Cerebellar cortex (tissue), 1 donor: ENCODE measurements at places on chromosomes 16 and 17.

DNA sequence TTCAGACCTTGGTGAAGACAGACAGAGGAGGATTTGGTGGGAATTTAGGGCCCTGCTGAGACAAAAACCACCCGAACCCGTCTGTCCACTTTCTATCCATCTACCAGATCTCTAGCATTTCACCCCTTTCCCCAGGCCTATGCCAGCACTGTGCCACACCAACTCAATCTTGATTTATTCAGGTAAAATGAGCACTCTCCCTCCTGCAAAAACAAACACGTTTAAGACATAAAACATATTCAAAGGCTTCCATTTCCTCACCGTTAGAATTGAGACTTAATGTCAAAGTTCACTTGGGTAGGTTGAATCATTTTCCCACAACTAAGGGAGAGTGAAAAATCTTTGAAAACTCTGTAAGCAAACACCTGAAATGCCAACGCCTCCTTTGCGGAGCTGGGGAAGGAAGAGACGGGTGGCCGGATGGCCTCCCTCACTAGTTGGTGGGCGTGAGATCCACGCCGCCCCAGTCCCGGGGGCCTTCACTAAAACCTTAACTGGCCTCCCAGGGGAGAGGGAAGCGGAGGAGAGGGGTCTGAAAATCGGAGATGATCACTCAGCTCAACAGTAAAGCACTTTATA is 862 bp downstream of the DCAKD start:
- peak; percentile 31 for DNase-seq

GRCh38 chr17:17564896-17565295 is 26.6 kb downstream of the PEMT start:
- no peak for DNase-seq

DNA sequence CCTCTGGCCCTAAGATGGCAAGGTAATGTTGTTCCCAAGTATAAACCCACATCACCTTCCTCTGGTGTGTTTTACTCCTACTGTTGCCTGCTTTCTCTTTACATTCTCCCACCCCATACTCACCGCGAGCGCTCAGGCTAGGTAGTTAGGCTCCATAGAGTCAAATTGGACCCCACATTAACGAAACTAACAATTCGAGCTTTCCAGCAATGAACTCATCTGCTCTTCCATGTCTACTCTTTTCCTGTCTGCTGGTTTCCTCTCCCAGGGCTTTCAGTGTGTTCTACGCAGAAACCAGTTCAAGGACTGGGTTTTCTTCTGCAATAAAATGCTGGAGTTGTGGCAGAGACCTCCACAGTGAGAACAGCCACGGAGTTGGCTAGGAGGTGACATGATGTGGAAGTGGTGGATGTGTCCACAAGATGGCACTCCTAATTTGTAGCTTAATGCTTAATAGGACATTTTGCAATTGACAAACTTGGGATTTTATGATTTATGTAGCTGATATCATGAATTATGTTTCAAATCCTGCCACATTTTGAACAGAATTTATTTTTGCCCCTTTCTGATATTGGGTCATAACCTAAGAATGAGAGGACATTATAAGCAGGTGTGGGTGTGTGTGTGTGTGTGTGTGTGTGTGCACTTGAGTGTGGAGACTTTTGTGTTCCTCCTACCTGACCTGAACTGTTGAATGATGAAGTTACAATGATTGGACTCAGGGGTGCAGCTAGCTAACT is 2.2 kb upstream of the UQCRC2 start:
- DNase-seq, result peak; percentile 34

GRCh38 chr17:42159796-42160530 is 5.2 kb upstream of the RAB5C start:
- no peak for DNase-seq

DNA sequence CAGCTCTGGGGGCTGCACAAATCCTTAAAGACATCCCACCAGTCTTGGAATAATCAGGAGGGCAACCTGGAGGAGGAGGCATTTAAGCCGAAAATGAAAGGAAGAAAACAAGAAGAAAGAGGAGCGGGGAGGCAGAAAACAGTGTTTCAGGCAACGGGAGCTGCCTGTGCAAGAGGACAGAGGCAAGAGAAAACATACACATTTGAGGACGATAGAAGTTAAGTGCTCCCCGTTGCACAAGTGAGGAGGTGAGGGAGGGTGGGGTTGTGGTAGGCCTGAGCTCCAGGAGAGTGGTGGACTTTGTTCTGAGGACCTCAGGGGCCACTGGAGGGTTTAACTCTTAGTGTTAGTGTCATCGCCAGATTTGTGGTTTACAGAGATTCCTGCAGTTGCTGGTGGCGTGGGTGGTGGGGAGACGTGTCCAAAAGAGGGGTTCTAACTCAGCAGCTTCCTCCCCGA is 27.6 kb upstream of the CIBAR2 start:
- no peak for DNase-seq

DNA sequence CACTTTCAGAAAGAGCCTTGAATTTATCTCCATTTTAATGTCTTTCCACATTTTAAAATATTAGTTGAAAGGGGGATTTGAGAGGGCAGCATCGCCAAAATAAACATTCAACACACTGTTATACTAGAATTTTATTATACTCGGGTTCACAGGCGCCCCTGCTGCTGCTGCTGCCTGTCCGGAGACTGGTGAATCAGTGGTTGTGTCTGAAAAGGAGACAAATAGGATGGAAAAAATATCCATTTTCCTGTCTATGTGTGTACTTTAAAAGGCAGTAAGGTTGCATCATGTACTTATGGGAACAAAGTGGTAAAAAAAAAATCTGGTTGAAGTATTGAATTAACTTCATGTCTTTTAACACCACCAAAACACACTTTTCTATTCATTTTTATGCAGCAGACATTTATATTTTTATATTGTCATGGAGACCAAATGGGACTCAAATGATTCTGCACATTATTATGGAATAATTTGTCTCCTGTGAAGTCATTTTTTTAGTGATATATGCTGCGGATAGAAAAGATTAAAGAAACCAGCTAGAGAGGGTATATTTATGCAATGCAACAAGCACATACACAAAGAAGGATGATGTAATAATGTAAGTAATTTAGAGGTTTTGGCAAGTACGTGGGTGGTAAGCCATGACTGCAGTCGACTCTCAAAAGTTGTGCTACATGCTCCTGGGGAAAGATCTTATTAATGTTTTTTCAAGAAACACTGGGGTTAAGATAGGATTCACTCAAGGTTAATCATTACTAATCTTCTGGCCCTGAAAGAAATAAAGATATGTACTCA is 759.0 kb upstream of the SOX9 start:
- no peak for DNase-seq

DNA sequence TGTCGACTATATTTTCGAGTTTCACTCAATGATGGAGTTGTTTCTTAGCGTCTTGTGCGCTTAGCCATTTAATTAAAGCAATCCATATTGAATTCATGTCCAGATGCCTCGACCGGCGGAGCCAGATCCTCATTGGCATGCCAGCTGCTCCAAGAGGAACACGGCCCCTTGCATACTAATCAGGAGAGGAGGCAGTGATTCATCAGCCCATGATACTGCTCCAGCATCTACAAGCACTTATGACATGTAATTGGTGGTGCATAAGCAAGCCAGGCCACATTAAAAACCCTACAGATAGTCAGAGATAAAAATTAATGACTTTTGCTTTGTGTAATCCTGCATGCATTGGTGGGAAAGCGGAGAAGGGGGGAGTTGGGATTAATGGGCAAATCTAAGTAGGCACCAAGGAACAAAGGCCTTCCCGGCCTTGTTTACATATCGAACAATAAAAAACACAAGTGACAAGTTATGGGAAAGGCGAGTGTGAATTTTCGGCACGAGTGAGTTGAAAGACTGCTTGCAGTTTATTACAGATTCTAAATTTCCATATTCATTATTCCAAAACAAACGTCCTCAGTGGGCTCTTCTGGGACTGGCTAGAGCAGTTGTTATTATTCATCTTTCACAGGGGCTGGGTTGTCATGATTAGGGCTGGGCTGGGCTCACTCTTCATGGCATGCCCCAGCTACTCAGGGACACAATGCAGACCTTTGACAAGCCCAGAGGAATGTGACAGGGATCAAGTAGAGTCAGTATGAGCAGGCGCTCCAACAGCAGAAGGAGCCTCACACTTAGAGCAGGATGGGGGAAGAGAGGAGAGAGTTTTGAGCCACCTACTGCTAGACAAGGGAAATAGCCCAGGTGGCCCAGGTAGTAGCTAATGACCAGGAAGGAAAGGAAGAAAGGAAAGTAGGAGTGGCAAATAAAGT is 281.7 kb upstream of the ZFHX3 start:
- no peak for DNase-seq

DNA sequence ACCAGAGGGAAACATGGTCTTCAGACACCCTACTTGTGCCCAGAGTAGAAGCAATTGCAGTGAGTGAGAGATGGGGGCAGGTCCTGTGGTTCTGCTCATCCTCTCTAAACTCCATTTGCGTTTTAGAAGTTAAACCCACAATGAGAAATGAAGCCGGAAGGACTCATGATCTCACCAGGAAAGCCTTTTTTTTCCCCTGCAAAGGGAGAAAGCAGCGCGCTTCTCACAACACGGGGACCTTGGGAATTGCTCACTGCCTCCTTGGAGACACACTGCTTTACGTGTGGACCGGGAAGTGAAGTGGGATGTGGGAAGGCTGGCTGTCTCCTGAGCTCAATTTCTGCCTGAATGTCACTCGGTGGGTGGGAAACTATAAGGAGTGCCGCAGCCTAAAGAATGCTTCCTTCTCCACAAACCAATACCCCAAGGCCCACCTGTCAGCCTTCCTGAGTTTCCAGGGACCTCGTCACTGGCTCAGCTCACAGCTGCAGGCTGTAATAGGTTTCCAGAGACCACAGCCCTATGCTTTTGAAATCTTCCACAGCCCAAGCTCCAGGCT is 365.4 kb downstream of the XYLT1 start:
- no peak for DNase-seq

GRCh38 chr16:22206842-22207714 is 1.0 kb downstream of the EEF2K start:
- DNase-seq, result peak; percentile 68

DNA sequence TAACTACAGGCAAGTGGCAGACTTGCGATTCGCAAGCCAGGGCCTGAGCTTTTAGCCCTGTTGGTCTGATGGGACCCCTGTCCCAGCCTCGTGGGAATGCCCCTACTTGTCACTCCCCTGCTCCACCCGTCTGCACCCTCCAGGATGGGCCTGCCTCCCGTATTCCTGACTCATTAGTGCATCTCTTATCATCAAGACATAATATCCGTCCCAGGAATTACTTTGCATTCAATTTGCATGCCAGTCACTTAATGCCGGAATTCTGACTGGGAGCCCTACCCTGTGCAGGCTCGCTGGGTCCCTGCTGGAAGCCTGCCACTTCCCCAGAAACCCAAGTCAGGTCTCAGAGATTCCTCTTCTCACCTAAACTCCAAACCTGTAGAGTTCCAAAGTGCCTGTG is 3.3 kb downstream of the PRSS53 start:
- DNase-seq, result no peak

DNA sequence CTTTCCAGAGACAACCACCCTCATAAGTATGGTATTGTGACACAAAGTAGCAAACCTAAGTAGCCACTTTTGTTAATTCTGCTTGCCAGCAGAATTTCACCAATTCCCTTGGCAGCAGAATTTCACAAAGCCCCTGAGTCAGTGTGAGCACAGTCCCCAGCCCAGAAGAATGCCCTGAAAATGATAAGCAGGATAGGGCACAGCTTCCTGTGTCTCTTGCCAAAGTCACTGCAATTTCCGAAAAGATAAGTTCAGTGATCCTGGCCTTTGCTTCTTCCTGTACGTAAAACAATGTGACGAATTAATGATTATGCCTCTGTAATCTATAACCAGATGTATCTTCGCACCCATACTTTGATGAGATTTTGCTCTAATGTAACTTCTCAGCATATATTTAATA is 16.0 kb upstream of the WIPF2 start:
- no peak for DNase-seq

GRCh38 chr17:60107526-60108257 is 29.0 kb upstream of the HEATR6 start:
- DNase-seq, result peak; percentile 15
